Fibroblast of mammary gland (primary cell): ENCODE measurements at places on chromosomes 6 and 20.
A peak's percentile ranks its signal among the peaks of the same experiment; 100 is the strongest.

GRCh38 chr20:18754653-18755045 is 58.9 kb upstream of the SCP2D1 start:
- no peak for DNase-seq

GRCh38 chr6:152598901-152599537 is 38.1 kb downstream of the SYNE1 start:
- DNase-seq = peak; percentile 52

DNA sequence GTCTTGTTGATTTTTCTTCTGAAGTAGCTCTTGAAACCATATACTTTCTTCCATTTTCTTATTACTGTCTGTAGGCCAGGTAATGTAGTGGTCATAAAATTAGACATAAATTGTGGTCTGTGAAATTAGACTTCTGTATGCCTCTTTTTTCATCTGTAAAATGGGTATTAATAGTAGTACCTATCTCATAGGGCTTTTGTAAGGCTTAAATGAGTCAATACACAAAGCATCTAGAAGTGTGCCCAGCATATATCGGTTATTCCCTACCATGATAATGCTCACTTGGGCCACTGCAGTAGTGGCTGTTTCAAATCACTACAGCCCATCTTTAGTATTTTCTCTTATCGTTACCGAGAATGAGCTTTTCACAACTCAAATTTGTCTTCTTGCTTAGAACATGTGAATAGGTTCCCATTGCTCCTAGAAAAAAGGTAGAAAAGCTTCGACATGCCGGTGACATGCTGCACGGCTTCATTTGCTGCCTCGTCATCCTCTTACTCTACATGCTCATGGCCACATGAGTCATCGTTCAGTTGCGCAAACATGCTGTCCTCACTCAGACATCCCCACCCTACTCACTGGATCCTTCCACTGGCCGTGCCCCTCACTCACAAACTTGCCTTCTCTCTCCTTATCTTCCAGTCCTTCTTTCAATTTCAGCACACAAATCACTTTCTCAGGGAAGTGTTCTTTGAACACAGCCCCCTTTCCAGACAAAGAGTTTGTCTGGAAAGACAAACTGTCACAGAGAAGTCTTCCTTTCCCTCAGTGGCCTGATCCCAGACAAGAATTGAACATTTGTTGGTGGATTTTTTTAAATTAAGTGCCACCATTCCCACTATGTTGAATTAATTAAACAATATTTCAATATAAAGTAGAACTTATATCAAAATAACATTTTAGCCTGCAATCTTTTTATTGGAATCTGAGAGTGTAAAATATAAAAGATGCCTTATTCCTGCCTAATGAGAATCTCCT is 32.2 kb upstream of the ERVFRD-1 start:
- DNase-seq = peak; percentile 94

DNA sequence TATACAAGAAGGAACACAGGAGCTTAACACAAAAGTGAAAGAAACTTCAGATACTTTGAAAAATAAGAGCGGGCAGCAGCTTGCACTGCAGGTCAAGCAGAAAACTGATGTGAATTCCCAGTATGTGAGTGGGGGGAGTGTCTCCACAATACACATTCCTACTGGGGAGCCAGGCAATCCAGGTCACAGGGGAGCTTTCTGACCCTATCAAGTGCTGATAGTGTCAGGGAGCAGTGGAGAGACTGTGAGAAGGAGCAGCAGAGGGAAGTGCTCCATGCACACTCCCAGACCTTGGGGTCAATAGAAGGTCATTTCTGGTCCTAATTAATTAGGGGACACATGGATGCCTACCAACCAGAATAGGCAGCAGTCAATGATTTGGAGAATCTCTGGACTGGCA is 59.4 kb downstream of the PDSS2 start:
- DNase-seq = no peak

DNA sequence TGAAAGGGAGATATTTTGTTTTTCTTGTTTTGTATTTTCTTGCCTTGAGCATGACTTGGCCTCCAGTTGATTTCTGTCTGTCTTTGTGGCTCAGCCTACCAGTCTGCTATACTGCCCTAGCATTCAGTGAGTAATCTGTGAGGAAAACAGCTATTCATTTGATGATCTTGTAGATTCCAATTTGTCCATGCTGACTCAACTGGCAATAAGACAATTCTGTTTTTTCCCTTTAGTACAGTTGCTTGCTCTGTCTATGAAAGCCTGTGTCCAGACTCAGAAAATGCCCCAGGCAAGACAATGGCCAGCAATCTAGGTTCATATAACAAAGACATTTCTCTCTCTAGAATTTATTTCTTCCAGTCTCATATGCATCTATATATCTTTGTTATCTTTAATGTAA is 10.9 kb upstream of the SOX4 start:
- DNase-seq = peak; percentile 67

- DNase-seq = peak; percentile 30
Measured at GRCh38 chr6:143451531-143451930, 926 bp downstream of the PEX3 start.

- no peak for DNase-seq
Measured at GRCh38 chr6:112113431-112113830, 26.0 kb downstream of the FAM229B start.

DNA sequence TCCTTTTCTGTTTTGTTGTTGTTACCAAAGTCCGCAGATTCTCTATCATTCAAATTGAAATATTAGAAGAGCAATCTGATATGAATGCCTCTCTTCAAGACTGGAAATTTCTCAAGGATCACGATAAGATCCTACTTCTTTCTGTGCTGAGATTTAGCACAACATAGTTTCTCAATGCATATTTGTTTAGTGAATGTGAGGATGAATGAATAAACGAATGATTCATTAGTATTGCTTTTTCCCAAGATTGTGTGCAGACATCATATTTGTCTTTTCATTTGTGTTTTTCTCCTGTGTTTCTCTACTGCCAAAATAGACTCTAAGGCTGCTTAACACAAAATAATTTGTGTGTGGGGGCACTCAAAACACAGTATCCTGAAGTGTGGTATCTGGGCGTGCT is 862.7 kb upstream of the MAP3K7 start:
- no peak for DNase-seq

GRCh38 chr6:36195471-36196112 is 952 bp upstream of the BRPF3 start:
- no peak for DNase-seq

DNA sequence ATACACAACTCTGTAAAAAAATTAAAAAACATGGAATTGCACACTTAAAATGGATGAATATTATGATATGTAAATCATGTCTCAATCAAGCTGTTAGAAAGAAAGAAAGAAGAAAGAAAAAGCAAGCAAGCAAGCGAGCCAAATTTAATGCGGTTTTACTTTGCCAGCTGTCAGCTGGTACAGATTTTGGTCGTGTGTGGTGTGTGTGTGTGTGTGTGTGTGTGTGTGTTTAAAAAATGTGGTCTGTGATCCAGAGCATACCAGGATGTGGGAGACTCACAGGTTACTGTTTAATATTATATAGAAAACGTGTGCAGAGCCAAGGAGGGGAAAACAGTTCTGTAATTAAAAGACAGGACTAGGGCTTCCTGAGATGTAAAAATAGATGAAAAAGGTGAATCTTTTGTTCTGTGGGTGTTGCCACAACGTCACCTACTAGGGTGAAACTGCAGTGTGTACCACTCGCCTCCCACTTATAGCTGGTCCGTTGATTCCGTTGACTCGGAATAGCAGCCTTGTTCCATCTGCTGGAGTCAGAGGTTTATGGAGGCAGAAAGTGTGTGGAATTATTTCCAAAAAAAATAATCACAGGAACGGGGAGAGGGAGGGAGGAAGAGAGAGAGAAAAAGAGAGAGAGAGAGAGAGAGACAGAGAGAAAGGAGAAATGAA is 197.7 kb downstream of the BCAS1 start:
- DNase-seq = no peak

DNA sequence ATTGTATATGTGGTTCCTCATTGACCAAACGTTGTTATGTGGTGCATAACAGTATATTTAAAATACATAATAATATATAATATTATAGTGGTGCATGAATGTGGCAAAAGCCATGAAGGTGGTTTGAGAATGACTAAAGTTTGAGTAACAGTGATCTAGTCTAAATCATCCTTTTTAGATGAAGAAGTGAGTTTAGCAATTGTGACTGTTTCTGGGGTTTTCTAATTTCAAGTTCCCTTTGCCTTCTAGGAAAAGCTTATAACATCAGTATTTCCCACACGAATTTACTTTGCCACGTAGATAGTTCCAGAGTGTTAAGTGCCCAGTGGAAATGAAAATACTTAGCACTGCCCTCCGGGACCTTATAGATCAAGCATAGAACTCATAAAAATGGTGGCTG is 40.9 kb downstream of the ARFGEF2 start:
- DNase-seq = no peak

GRCh38 chr6:150417899-150418826 is 49.4 kb downstream of the IYD start:
- DNase-seq = peak; percentile 82

GRCh38 chr6:40586369-40587201 is 579 bp downstream of the LRFN2 start:
- no peak for DNase-seq

DNA sequence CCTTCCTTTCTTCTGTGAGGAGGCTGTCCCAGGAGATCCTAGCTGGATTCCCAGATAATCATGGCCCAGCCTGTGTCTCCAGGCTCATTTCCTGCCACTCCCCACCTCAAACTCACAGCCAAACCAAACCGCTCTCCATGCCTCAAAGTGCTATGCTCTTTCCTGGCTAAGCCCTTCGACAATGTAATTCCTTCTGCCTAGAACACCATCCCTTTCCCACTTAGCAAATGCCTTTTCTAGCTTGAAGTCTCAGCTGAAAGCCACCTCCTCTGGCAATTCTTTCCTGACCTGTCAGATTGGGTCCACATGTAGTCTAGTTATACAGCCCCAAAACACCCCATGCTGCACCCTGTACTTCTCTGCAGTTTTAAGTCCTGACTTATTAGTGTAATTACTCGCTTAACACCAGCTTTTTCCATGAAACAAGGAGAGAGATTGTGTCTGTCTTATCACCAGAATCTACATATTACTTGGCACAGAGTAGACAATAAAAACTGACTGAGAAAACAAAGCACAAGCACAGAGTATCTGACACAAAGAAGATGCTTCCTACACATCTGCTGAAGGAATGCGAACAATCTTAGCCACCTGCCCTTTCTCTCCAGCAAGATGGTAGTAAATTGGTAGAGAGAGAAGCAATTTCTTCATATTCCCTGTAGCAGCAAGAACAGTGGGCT is 5.4 kb downstream of the TRIM26 start:
- DNase-seq = peak; percentile 35

DNA sequence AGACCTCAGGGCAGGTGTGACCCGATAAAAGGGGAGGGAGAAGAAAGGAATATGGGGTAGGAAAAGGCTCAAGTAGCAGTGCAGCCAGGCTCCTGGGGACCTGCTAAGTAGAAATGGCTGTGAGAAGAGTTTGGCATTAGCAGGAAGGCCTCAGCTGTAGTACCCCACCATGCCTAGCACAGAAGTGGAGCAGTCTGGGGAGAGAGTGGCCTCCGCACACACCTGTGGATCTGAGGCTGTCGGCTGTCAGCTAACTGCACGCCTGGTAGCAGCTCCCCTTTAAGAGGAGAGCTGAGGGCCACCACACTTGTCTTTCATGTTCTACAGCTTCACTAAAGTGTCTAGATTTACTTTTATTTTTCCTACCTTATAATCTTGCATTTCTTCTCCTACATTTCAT is 24.6 kb downstream of the PDE7B start:
- DNase-seq = no peak

- no peak for DNase-seq
Measured at GRCh38 chr6:36851626-36852025, 12.4 kb upstream of the CPNE5 start.

- no peak for DNase-seq
Measured at GRCh38 chr20:43458422-43458924, 777 bp downstream of the SRSF6 start.

- no peak for DNase-seq
Measured at GRCh38 chr6:137871291-137871690, 4.2 kb downstream of the TNFAIP3 start.

DNA sequence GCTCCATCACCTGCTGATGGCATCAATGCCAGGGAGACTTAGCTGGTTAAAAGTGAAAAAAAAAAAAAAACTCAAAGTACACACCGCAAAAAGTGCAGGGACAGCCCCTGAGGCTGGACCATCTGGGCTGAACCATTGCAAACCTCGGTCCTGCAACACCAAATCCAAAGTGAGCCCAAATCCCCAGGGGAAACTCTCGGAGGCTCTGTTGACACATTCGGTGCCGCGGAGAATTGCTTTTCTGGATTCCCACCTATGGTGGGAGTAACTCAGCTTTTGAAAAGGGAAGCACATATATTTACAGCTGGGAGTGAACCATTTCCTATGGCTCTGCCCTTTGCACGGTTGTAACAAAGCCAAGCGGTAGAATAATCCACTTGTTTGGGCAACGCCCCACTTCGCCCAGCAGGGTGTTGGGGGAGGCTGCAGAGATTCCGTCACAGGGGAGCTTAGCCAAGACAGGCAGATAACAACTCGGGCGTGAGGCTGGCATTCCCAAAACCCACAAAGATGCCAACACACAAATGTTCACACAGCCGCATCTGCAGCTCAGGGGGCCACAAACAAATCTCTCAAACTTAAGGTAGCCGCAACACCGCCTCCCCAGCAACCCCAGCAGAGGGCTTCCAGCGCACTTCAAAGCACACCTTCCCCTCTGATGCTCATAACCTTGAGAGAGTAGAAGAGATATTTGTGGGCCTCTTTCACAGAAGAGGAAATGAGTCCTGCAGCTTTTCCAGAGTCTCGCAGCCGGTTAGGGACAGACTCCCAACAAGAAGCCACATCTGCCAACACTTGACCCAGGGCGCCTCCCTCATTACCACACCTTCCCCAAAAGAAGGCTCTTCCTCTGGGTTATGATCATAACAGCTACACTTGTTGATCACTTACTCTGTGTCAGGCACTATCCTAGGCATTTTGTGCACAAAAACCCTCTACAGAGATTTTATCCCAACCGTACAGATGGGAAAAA is 11.4 kb downstream of the ZC3H12D start:
- DNase-seq = no peak

GRCh38 chr6:132887204-132887603 is 72.8 kb downstream of the RPS12 start:
- DNase-seq = peak; percentile 31

GRCh38 chr6:121434037-121434770 is 1.2 kb upstream of the GJA1 start:
- peak; percentile 42 for DNase-seq

DNA sequence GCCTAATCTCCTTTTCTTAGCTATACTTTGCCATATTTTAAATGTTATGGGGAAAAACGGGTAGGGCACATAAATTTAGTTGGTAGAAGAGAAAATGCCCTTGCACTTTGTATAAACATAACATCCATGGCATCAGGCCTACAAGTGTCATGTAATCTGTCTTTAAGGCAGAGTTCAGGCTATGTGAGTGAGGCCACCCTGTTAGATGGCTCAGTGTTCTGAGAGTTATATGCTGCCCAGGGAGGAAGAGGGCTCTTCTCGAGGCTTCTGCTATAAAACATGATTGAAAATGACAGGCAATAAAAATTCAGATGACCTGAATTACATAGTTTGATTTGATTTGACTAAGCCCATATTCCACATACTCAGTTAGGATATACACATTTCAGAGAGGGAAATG is 553.6 kb upstream of the MAP3K7 start:
- DNase-seq = no peak
